ENCODE measurements at places on chromosomes 16 and 17. TPM values are rescaled to one million over a fixed set of nuclear protein-coding genes. Genes with fewer than 3 reads are reported as not detected.

Gene OR4D1
- total RNA-seq: not detected

DNA sequence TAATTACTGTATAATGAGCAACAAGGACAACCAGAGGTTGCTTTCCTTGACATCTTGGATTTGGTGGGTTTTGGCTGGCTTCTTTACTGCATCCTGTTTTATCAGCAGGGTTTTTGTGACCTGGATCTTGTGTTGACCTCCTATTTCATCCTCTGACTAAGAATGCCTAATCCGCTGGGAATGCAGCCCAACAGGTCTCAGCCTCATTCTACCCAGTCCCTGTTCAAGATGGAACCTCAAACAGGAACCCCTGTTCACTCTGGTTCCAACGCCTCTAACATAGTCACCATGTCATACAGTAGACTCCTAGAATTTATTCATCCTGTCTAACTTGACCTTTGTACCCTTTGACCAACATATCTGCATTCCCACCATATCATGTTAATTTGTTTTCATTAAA is 183.8 kb upstream of the SOX9 start:
- no peak for DNase-seq

DNA sequence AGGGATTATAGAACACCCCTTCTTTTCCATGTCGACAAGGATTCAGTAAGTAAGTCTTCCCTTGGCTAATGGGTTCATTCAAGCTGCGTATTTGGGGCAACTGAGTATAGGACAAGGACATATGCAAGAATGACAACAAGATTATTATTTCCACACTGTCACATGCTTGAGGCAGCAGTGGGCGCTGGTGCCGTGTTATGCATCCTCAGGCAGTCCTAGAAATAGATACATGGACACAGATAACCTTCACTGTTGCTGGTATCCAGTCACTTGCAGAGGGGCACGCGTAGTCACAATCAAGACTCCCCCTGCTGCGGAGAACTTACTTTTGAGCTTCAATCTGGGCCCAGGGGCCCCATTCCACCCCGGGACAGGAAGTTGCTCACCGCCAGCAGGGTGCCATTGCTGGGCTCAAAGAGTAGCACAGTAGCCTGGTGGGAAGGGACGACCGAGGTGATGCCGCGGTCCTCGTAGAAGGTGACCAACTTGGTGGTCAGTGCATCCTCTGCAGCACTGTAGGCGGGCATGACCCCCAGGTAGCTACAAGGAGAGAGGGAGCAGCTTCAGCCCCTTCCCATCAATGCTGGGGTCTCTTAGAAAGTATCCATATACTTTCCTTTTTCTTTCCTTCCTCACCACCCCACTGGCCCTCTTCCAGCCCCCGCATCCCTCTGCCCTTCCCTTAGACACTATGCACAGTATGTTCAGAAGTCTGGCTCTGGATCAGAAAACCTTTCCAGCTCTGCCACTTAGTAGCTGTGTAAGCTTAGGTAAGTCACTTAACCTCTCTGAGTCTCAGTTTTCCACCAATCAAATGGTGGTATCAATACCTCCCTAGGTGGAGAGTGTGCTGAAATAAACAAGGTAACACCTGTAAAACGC is 804 bp downstream of the CRYM start:
- DNase-seq: no peak

DNA sequence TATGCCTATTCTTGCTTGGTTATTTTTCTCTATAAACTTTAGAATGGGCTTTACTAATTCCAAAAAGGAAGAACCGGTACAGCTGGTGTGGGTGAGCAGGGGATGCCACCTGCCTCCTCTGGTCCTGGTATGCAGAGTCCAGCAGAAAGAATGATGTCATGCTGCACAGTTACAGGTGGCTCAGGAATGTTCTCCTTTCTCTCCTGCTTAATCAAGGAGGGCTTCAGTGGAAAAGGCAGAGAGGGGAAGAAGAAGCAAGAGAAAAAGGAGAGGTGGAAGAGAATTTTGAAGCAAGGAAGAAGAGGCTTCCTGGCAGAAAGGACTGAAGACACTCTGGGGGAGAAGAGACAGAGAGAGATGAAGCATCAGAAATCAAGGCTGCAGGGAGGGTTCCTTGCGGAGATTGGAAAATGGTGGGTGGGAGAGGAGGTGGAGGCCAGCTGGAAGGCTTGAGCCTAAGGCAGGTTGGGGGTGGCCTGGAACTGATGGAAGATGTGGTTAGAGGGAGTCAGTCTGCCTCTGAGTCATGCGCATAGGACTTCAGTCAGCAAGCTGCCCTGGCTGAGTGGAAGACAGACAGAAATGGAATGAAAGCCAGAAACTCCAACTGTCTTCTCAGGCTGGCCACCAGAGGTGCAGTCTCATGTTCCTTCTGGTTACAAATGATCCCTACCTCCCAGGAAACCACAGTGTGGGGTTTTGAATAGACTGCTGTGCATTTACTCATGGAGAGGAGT is 64.6 kb upstream of the CRHR1 start:
- DNase-seq: no peak

Measured in heart left ventricle (tissue), 16 donors.